ENCODE measurements at places on chromosomes 2 and 18.

- no peak for DNase-seq
These were observed 59.2 kb upstream of the SLC25A52 start for GRCh38 chr18:31819925-31820229.

- DNase-seq = no peak
These were observed 317.6 kb downstream of the CTNNA2 start for GRCh38 chr2:79830501-79830900.

- DNase-seq = no peak
These were observed 98.4 kb upstream of the NEUROD1 start for GRCh38 chr2:181778621-181779201.

DNA sequence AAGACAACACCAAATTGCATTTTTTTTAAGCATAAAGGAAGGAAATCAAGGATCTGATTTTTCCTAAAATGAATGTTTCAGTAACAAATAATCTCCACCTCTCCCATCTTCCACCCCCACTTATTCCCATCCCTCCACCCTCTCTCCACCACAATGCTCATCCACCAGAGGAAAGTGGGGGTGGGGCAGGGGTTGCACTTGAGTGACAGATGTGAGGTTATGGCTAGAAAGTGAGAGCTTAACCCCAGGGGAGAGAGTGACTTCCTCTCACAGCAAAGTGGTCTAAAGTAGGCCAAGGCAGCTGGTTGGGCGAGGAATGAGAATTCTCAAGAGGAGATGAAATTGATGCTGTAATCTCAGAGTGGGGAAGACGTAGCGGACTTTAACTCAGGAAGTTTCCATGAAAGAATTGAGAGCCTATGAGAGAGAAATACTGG, 104.7 kb downstream of the HNRNPLL start:
- DNase-seq = no peak

DNA sequence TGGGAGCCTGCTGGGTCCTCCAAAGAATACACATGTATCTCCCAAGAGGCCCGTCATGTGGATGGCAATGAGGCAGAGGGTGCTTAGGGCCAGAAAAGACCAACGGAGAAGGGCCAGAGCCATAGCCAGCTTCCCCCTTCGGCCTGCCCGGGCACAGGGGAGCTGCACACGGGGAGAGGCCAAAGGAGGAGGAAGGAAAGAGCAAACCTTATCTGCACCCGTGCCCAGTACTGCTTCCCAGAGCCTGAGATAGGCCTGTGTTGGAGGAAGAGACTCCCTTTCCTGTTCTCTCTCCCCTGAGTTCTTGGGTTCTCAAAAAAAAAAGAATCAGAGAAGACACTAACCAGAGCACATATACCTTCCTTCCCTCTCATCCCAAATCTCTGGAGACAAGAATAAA, 250.3 kb downstream of the ANAPC1 start:
- peak; percentile 58 for DNase-seq

GRCh38 chr18:9092665-9093064, 9.8 kb upstream of the NDUFV2 start:
- no peak for DNase-seq

GRCh38 chr2:36698993-36699392, 2.5 kb downstream of the VIT start:
- peak; percentile 66 for DNase-seq

DNA sequence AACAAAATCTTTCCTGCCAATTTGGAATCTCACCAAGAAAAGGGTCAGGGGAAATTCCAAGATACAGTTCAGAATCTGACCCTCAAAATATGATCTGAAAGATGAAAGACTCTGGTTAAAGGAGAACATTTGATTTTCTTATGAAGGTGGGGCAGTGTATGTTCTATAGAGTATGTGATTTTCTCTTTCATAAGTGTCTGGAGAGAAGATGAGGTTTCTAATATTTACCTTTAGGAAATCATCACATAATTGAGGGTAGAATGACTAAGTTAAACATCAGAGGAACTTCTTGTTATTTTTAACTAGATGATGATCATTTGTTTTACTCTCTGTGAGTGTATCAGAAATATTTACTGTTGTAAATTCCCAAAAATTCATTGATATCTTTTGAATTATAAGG, 27.8 kb upstream of the MBOAT2 start:
- DNase-seq = no peak

GRCh38 chr2:109344270-109344805, 215.3 kb downstream of the SH3RF3 start:
- DNase-seq = no peak

GRCh38 chr18:30613467-30613801, 429.1 kb downstream of the DSC3 start:
- no peak for DNase-seq

DNA sequence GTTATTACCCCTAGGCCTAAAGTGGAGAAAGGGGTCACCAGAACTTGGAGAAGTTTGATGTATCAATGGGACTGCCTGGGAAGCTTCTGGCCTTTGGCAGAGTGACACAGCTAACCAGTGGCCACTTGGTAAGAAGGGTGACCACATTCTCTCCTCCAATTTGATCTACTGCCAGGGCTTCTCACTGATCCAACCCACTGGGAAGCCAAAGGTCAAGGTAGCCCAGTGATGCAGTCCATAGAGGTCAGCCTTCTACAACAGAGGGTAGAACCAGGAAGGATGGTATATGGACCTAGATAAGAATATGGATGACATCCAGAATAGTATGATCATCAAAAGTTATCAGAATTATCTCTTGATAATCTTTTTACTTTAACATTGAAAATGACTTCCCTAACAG, 493.6 kb downstream of the NYAP2 start:
- no peak for DNase-seq

- peak; percentile 83 for DNase-seq
These were observed 437.5 kb upstream of the NXPH2 start for GRCh38 chr2:139217641-139218040.

GRCh38 chr2:52083214-52083613, 1051.3 kb upstream of the NRXN1 start:
- DNase-seq = no peak

GRCh38 chr18:74507097-74507881, 11.1 kb downstream of the CNDP2 start:
- DNase-seq = no peak

- DNase-seq = no peak
These were observed 344.6 kb downstream of the ARHGAP15 start for GRCh38 chr2:143473820-143474219.

DNA sequence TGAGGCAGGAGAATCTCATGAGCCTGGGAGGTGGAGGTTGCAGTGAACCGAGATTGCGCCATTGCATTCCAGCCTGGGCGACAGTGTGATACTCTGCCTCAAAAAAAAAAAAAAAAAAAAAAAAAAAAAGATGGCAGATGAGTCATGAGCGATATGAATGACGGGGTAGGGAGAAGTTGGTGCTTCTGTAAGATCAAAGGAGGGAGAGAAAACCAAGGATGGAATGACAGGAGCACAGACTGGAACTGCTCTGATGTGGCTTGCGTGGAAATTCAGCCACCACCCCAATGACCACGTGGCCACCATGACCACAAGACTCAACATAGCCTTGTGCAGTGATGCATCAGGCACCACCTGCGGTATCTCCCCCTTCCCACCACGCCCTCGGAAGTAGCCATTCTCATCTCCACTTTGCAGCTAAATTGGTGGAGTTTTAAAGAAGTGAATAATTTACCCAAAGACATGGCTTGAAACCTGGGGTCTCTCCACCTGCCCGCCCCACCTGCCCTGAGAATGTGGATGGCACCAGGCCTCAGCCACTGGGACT, 96.0 kb downstream of the ACKR3 start:
- DNase-seq = no peak

DNA sequence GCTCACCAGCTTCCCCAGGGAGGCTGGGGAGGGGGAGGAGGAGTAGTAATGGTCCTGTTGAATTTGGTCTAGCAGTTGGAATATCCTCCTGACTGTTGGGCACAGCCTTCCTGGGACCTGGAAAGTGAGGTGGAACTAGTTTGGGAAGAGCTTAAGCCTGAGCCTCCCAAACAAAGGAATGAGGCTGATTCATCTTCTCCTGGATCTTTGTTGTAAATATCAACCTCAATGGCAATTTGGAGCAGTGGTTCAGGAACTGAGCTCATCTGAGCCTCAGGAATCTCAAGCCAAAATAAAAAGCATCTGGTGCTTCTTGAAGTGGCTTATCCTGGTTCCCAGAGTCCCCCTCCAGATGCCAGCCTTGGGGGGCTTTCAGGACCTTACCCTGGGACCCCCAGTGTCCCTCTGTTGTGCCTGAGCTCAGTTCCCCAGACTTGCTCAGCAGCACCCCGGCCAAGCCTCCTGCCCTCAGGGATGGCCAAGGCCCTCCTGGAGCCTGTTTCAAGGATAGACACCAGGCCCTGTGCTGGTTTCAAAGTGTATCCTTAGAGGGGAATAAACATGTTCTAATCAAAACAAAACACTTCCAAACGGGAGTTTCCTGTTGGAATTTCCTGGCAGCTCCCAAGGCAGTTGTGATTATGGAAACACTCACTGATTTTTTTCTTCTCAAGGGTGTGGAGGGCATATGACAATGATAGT, 112.6 kb downstream of the DDX1 start:
- no peak for DNase-seq

GRCh38 chr2:169729274-169729605, 4.4 kb upstream of the KLHL23 start:
- no peak for DNase-seq

DNA sequence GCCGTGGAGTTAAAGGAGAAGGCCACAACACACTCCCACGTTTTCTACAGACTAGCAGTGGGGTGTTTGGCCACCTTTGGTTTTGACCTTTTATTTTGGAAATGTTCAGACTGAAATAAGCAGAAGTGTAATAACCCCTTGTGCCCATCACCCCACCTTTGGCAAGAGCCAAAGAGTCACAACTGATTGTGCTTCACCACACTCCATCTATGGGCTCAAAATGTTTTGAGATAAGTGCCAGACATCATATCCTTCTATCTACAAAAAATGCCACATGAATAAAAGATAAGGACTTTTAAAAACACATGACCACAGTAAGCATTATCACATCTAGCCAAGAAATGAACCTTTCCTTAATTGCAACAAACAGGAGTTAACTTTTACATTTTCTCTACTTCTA, 9.9 kb upstream of the GPR35 start:
- DNase-seq = no peak

- no peak for DNase-seq
These were observed 140.4 kb upstream of the CAPN13 start for GRCh38 chr2:30947686-30948085.

DNA sequence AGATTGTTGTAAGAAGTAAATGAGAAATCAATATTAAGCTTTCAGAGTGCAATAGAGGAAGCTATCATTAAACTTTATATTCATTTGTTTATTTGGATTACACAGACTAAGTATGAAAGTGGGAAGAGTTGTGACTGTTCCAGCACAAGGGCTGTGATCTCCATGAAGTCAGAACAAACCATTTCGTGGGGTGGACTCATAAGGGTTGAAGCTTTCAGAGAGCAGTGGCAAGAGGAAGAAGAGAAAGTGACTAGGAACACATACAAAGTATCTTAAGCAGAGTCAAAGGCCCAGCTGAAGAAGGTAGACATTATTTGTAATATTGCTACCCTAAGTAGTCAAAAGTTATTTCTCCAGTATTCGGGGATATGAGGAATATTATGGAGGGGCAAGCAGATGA, 117.0 kb downstream of the ARHGAP15 start:
- no peak for DNase-seq

DNA sequence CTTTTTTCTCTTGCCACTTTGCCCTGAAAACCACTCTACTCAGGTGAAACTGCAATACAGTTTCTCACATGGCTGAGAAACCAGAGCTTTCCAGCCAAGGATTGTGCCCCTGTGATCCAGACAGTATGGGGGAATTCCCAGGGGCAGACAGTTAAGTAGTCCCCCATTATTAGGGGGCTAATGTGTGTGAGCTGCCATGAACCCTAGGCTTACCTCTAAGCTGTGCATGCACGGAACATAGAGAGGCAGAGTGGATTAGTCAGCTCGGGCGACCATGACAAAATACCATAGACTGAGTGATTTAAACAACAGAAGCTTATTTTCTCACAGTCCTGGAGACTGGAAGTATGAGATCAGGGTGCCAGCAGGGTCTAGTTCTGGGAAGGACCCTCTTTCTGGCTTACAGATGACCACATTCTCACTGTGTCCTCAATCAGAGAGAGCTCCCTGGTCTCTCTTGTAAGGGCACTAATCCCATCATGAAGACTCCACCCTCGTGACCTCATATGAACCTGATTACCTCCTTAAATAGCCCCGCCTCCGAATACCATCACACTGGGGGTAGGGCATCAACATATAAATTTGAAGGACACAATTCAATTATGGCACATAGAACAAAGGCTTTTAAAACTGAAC, 215.1 kb downstream of the EIPR1 start:
- DNase-seq = no peak
